ENCODE measurements at places on chromosomes 16 and 17. TPM values are rescaled to one million over a fixed set of nuclear protein-coding genes. Genes with fewer than 3 reads are reported as not detected.
A peak's percentile ranks its signal among the peaks of the same experiment; 100 is the strongest.

- DNase-seq: peak; percentile 61
Observed at GRCh38 chr16:10965440-10966061, 21.2 kb downstream of the CLEC16A start.

GJC1 gene
- 3.7 TPM for total RNA-seq

AIPL1 gene
- total RNA-seq: not detected

TRIM47 gene
- 13.4 TPM for total RNA-seq

GRCh38 chr17:45288825-45289224 is 26.9 kb upstream of the SPATA32 start:
- DNase-seq: no peak

DNA sequence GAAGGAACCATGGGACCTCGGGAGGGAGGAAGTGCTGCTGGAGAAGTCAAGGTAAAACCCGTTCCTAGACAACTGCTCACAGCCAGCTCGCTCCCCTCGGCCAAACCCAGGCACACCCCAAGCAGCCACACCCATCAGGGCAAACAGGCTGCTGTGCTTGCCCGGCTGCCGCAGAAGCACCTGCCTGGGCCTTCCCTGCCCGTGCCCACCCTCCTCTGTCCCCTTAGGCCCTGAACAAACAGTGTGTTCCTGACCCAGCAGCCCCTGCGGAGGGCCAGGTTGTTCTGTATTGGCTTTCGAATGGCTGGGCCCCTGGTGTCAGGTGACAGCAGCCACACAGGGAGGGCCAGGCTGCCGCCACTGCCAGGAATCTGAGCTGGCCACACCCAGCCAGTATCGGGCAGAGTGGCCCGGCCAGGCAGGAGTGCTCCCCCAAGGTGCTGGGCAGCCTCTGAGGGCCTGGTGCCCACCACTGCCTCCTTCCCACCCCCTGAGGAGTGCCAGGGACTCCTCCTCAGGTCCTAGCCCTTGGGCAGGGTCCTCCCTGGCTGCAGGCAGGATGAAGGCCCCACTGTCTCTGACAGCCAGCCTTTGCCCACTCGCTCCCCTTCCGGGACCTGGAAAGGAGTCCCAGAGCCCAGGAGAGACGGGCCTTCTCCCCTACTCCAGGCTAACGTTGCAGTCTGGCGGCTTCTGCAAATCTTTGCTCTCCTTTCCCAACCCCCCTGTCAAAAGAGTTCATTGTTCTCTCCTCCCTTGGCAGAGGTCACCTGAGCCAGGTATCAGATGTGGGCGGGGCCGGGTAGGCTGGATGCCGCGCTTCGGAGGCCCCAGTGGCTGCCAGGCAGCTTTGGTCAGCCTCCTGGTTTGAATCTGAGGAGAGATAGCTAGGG is 24.0 kb downstream of the LLGL2 start:
- no peak for DNase-seq

CD300LB gene
- total RNA-seq: not detected

LITAFD gene
- total RNA-seq: not detected

- no peak for DNase-seq
Observed at GRCh38 chr16:4372578-4373355, 1.1 kb downstream of the VASN start.

- DNase-seq: no peak
Observed at GRCh38 chr16:30928390-30928789, 5.0 kb downstream of the FBXL19 start.

C16orf89 gene
- total RNA-seq: not detected
